Cerebellum (tissue), 4 donors: ENCODE measurements at places on chromosomes 3 and 15.

GRCh38 chr3:183330881-183331280 is 77.8 kb downstream of the B3GNT5 start:
- DNase-seq = no peak

- DNase-seq = no peak
These were observed 26.9 kb upstream of the CA12 start for GRCh38 chr15:63408524-63408923.

GRCh38 chr3:46860017-46860809 is 3.0 kb downstream of the MYL3 start:
- DNase-seq = no peak

- no peak for DNase-seq
These were observed 298.9 kb downstream of the SHOX2 start for GRCh38 chr3:157807280-157807679.

DNA sequence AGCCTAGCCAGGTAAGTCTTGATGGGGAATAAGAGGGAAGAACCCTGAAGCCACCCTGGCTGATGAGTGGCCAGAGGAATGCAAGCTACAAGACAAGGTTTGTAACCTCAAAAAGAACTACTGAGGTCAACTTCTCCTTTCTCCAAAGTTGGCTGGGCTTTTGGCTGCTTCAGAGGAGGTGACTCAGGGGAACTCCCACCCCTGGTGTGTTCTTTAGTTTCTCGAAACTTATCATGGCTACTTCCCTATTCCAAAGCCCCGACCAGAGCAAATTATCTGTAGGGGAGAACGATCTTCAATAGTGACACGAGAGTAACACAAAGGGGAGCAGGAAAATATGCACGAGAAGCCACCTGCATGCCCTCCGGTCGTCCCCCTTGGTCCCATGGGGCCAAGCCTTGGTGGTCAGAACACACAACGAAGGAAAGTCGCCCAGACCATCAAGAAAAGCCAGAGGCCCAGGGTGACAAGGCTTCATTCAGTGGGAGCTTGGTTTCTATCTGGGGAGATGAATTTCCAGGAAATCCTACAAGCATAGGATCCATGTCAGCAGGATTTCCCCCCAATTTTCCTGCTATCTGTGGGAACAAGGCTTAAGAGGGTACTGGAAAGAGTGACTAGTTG is 6.5 kb upstream of the BCL2A1 start:
- DNase-seq = no peak

DNA sequence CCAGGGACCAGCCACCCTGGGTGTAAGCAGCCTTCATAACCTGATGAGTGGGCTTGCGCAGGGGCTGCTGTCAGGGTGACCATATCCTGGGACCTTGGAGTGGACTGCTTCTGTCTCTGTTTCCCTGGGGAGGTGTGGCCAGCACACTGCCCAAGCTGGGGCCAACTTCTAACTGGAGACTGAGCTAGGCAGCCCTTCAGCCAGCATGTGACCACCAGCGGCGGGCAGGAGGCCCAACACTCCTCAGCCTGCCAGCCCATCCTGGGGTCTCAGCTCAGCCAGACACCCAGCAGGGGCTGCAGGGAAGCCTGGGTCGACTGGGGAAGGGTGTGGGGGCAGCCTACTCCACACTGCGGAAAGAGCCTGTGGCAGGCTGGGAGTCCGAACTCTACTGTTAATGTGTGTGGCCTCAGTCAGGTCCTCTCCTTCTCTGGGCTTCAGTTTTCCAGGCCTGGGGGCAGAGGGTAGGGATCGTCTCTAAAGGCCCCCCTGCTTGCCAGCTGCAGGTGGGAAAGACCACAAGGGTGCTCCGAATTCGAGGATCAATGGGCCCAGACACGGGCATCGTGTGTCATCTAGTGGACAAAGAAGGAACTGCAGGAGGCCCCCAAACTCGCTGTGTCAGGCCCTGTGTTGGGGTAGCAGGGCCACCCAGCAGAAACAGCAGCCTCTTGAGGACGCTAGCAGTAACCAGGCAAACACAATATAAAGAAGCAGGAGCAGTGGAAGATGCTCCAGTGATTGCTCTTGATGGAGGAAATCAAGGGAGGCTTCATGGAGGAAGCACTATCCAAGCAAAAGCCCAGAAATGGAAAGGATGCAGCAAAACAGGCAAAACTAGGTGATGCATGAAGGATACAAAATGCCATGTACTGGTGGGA is 2.0 kb upstream of the SEMA3G start:
- DNase-seq = peak; percentile 49

DNA sequence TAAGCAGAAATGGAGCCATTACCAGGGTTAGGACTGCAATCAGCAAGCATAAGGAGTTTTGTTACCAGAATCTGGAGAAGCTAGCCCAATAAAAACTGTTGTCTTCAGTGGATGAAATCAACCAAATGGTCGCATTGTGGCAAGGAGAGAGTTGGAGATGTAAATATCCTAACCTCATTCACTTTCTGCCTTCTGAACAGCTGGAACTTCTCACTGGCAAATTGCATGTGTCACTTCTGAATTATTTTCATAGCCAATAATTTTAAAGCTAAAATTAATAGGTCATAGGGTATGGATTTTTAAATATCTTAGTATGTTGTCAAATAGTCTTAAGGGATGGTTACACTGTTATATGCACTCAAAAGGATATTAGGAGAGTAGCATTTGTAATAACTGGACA is 121.6 kb downstream of the SUCNR1 start:
- DNase-seq = no peak

- no peak for DNase-seq
These were observed 62.2 kb upstream of the PAQR5 start for GRCh38 chr15:69236505-69236904.

DNA sequence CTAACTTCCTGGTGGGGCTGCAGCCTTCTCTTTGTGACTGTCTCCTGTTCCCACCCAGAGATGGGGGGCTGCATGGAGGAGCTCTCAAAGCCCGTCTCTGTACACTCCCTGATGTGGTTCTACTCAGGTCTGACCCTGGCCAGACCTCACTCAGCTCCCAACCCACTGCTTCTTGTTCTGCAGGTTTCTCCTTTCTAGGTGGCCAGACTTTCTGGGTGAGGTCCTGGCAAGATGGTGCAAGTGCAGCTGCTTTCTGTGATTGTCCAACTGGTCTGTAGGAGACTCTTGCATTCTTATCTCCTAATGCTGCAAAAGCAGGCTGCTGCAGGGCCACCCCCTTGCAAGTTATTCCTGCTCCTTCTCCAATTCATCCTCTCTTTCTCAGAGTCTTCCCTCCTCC is 77.4 kb upstream of the XCR1 start:
- no peak for DNase-seq

DNA sequence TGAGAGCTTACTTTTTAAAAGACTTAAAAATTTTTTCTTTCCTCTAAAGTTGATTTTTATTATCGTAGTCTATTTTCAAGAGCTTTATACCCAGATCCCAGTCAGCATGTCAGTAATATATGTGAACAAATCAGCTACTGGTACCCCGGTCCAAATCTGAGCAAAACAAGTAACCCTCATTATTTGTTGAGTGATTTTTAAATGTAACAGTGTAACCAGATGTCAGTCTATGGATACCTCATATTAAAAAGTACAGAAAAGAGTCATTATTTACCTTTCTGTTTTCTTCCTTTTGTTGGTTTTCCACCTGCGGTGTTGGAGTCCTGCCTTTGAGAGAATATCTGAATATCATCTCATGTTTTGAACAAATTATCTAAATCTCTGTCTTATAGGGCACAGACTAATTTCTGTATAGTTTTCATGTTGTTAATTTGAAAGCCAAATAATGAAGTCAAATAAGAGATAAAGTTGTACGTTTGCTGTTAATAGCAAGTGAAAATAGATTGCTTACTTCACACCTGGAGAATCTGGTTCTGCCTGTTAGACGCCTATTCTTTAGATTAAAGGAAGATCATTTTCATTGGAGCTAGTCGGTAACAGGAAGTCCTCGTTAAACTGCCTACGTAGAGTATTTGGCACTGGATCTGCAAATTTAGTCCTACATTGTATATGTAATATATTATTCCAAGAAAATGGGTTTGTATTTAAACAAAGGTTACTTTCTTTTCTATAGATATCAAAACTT is at the start of gene STX19:
Gene STX19 (minus strand): TSS at position 505 of the 745 bp plus-strand sequence. CDS start 13,328 bp downstream, outside the sequence.
- DNase-seq = no peak

- DNase-seq = no peak
These were observed 259.9 kb upstream of the ATP11B start for GRCh38 chr3:182533394-182533793.

DNA sequence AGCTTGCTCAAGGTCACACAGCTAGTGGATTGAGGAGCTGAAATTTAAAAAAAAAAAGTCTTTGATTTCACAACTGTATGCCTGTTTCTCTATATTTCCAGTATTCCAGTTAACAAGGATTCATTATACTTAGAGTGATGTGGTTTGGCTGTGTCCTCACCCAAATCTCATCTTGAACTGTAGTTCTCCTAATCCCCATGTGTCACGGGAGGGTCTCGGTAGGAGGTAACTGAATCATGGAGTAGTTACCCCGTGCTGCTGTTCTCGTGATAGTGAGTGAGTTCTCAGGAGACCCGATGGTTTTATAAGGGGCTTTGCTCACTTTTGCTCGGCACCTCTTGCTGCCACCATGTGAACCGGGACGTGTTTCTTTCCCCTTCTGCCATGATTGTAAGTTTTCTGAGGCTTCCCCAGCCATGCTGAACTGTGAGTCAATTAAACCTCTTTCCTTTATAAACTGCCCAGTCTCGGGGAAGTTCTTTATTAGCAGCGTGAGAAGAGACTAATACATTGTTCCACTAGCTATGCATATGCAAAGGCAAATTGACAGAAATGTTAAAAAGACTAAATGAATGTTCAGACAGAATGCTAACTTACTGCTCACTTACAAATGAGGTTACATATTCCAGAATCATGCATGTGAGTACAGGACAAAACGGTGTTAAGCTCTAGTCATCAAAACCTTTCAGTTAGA is 1101.9 kb downstream of the ROBO1 start:
- no peak for DNase-seq

DNA sequence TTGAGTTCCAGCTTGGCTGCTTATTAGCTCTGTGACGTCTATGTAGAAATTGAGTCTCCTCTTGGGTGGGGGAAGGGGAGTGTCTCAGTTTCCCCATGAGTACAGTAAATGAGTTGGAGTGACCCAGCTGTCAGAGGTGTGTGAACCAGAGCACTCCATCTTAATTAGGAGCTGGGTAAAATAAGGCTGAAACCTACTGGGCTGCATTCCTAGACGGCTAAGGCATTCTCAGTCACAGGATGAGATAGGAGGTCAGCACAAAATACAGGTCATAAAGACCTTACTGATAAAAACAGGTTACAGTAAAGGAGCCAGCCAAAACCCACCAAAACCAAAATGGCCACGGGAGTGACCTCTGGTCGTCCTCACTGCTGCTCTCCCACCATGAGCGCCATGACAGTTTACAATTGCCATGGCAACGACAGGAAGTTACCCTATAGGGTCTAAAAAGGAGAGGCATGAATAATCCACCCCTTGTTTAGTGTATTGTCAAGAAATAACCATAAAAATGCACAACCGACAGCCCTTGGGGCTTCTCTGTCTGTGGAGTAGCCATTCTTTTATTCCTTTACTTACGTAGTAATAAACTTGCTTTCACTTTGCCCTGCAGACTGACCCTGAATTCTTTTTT is 222.4 kb downstream of the CACNA2D3 start:
- DNase-seq = no peak

DNA sequence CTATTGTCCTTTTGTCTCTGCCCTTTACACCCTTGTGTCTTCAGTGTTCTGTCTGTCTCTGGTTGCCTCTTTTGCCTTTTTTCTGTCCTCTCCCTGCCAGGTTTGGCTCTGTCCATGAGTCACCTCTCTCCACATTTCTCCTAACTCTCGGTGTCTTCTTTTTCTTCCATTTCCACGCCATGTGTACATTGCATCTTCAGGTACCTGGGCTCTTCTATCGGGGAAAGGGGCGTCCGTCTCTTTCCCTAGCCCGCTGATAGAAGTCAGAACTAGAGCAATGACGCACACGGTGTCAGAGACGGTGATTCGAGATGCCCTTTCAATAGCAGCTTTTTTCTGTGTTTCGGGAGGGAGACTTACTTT is 641 bp downstream of the OPA1 start:
- peak; percentile 10 for DNase-seq

GRCh38 chr3:65761446-65762234 is 277.1 kb downstream of the MAGI1 start:
- DNase-seq = no peak

DNA sequence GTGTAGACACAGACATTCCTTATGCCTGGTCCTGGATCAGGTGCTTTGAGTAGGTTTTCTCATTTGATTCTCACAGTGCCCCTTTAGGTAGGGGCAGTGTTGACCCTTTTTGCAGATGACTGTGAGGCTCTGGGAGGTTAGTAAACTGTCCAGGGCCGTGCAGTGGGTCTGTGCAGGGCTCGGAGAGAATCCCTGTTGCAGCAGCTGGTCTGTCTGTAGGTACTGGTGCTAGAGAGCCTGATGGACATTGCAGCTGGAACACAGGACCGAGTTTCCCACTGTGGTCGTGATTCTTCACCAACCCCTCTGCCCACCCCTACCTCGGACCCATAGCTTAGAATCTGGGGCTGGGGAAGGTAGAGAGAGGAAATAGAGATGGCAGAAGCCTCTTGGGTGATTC is 51.8 kb downstream of the CHCHD6 start:
- no peak for DNase-seq

- no peak for DNase-seq
These were observed 421.0 kb upstream of the CNTN4 start for GRCh38 chr3:1677576-1678156.

- no peak for DNase-seq
These were observed 1200.5 kb downstream of the SI start for GRCh38 chr3:163877805-163878204.

DNA sequence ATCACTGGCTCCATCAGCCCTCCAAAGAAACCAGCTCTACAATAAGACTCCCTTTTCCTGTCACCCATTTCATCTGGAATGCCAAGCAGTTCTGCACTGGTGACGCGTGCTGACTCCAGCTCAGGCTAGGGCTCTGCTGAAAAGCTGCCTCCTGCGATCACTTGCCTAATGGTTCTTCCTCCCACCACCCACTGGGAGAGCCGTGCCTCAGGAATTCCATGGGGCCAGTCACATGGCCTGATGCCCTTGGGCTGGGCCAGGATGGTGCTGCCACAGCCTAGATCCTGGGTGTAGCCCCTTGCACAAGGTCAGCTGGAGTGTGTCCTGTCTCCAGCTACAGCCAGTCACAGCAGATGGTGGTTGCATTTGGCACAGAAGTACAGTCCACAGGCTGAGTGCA is 98.9 kb downstream of the DNAJB8 start:
- no peak for DNase-seq

DNA sequence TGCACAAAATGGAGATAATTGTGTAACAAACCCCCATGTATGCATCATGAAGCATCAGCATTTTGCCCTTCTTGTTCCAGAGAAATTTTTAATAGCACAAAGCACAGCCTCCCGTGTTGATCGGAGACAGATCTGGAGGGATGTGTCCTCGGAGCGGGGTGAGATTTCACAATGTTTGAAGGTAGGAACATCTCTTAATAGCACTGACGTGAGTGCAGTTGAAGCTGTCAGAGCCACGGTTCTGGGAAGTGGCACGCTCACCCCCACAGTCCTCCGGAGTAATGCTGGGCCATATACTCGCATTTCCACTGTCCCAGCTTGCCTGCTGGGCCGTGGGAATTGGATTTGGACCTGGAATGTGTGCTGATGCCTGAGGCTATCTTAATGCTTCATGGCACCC is 24.1 kb downstream of the ARPP21 start:
- no peak for DNase-seq
